ENCODE measurements at places on chromosomes 12 and 14.
A peak's percentile ranks its signal among the peaks of the same experiment; 100 is the strongest.

DNA sequence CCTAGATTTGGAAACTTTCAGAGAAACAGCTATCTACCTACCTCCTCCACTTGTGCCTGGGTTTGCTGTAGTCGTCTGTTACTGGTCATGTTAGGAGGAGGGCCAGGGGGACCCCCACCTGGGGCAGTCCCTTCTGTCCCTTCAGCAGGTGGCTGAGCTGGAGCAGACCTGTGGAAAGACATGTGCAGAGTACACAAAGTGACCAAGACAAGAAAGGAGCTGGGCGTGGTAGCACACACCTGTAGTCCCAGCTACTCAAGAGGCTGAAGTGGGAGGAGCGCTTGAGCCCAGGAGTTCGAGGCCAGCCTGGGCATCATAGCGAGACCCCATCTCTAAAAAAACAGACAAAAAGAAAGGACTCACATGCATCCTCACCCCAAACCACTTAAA, 4.3 kb downstream of the VAMP1 start:
- no peak for DNase-seq

DNA sequence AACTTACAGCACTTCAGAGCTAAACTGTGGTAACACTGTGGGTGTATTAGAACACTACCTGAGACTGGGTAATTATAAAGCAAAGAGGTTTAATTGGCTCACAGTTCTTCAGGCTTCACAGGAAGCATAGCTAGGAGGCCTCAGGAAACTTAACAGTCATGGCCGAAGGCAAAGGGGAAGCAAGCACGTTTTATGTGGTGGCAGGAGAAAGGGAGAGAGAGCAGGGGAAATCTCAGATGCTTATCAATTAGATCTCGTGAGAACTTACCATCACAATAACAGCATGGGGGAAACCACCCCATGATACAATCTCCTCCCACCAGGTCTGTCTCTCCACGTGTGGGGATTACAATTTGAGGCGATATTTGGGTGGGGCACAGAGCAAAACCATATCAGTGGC, 512.6 kb downstream of the RERGL start:
- DNase-seq = no peak

DNA sequence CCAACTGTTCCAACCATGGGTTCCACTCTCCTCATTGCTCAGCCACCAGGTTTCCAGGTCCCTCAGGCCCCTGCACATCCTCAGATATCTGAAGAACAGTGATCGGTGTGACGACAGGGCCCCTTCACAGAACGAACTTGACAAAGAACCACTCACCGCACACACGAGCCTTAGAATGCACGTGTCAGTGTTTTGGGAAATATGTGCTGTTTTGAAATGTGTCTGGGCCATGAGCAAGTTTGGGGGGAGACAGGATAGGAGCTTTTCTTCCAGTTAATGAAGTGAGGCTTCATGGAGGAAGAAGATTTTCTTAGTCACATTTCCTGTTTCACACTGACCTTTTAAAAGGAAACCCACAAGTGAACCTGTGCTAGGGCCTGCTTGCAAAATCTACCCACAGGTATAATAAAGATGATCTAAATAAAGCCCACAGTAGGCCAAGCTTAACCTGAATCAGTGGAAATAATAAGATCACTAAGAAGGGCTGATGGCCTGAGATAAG, 58.6 kb downstream of the ZFP36L1 start:
- peak; percentile 53 for DNase-seq

DNA sequence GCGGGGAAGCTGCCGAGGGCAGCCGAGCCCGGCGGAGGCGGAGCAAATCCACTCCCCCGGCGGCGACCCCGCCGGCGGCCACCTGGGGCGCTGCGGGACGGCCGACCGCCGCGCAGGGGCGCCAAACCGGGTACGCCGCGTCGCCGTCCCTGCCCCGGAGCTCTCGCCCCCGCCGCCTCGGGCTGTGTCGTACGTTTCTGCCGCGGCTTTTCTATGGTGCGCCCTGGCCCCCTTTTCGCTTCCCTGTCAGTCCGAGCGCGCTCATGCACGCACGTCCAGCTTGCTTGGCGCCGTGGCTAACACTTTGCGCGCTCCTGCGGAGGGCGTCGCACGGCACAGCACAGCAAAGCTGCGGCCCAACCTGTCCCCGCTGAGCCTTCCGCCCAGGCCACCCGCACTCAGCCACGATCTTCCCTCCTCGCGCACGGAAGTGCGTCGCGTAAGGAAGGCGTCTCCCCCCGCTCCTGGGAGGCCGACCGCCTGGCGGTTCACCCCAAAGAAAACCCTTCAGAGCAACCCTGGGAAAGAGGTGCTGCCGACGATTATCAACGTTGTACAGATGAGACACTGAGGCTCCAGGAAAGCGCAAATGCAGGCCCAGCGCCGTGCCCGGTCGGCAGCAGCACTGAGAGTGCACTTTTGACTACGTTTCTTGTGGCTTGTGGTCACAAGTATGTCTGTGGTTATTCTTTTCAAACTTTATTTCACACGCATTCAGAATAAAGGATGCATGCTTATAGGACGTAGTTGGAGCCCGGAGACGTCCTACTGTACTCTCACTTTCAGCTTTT, at the start of gene HECTD1:
TSS of gene HECTD1 (minus strand) at position 39 of the 791 bp plus-strand sequence. CDS start 1,857 bp downstream, outside the sequence.
- DNase-seq = peak; percentile 72

GRCh38 chr14:64757601-64758000, 53.4 kb downstream of the PLEKHG3 start:
- no peak for DNase-seq

GRCh38 chr12:105554223-105554678, 223.8 kb downstream of the C12orf75 start:
- DNase-seq = no peak

- DNase-seq = no peak
Observed at GRCh38 chr12:47797441-47797840, 22.3 kb downstream of the HDAC7 start.

GRCh38 chr14:20808162-20808483, 5.5 kb upstream of the RNASE1 start:
- no peak for DNase-seq

DNA sequence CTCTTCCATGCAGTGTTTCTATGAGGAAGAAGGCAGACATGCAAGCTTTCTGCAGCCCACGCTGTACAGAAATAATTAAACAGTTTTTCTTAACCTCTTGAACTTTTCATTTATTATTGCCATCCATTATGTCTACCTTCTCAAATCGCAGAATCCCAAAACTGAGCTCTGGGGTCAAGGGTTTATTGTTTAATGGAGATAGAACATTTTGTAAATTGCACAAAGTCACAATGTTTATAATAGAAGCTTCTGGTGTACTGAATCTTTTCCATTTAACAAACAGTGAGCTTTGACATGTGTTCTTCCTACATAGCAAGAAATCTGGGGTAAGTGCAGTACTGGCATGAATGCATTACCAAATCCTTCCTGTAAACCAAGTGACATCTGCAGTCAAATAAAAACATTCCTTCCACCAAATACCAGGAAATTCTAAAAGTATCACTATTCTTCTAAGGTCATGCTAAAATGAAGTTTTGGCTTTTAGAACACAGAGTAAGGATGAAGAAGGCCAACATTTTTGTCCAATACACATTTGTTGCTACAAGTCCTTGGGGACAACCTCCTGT, 385.3 kb upstream of the DDHD1 start:
- DNase-seq = no peak

GRCh38 chr14:95226801-95227200, 69.5 kb upstream of the DICER1 start:
- no peak for DNase-seq

DNA sequence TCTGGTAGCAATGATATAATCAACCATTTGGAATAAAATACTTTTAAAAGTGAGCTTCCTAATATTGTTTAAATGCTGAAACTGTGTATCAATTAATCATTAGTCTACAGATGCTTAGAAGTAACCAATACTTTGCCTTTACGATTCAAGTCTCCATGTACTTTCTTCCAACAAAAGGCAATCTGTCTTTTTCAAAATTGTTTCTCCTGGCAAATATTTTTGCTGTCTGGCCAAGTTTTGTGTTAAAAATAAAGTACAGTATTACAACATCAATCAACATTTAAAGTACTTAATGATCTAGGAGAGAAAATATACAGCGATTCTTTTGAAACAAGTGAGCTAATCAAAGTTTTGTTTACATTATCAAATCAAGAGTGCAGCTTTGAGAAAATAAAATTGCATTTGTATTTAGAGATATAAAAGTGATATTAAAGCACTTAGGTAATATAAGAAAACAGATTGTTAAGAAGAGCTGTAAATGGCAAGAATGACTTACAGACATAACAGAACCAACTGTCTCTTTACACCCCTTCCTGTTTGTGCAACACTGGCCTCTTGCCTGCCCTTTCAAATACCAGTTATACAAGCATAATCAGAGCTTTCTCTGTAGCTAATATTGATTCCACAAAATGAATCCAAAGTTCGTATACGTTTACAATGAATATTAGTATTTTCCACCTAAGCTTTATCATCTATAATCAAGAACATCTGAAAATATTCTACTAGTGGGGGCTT, 38.2 kb upstream of the FBLN5 start:
- no peak for DNase-seq

GRCh38 chr12:96271469-96272199, 77.5 kb downstream of the ELK3 start:
- DNase-seq = no peak

- no peak for DNase-seq
Observed at GRCh38 chr12:111204788-111205241, 164.1 kb downstream of the PHETA1 start.

- no peak for DNase-seq
Observed at GRCh38 chr14:24130380-24130716, at the start of gene FITM1. TSS of gene FITM1 (plus strand) at chr14:24130659. CDS start at chr14:24131564, 905 bp downstream.

GRCh38 chr14:29144621-29145020, 378.0 kb downstream of the FOXG1 start:
- no peak for DNase-seq

GRCh38 chr14:90569201-90569600, 172.4 kb downstream of the CALM1 start:
- DNase-seq = no peak

DNA sequence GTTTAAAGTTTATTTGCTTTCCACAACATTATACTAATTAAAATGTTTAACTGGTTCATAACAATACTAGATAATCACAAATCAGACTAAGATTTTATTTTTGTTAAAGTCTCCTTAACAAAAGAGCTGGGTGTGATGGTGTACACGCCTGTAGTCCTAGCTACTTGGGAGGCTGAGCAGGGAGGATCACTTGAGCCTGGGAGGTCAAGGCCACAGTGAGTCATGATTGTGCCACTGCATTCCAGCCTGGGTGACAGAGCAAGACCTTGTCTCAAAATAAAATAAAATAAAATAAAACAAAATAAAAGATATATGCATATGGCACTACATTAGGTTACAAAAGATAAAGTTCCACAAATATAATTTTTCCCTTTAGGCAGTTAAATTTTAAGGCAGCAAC, 5.6 kb downstream of the MIS18BP1 start:
- no peak for DNase-seq

DNA sequence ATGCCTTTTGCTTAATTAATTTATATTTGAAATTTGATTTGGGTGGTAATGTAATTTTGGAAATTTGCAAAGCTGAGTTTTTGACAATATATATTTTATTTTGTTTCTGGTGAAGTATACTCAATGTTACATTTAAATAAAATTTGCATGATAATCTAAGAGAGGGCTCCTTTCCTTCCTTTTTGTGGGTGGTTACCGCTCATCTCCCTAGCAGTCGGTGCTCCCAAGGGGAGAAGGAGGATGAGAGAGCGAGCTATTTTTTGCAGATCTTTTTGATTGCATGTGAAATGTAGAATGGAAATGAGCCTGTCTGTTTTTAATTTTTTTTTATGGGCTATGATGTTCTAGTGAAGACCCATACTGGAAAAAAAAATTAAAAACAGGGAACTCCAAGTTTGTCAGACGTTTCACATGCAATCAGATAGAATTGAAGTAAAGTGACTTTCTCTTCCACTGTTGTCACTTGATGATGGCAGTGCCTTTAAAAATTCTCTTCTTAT, 39.8 kb downstream of the MSRB3 start:
- no peak for DNase-seq

DNA sequence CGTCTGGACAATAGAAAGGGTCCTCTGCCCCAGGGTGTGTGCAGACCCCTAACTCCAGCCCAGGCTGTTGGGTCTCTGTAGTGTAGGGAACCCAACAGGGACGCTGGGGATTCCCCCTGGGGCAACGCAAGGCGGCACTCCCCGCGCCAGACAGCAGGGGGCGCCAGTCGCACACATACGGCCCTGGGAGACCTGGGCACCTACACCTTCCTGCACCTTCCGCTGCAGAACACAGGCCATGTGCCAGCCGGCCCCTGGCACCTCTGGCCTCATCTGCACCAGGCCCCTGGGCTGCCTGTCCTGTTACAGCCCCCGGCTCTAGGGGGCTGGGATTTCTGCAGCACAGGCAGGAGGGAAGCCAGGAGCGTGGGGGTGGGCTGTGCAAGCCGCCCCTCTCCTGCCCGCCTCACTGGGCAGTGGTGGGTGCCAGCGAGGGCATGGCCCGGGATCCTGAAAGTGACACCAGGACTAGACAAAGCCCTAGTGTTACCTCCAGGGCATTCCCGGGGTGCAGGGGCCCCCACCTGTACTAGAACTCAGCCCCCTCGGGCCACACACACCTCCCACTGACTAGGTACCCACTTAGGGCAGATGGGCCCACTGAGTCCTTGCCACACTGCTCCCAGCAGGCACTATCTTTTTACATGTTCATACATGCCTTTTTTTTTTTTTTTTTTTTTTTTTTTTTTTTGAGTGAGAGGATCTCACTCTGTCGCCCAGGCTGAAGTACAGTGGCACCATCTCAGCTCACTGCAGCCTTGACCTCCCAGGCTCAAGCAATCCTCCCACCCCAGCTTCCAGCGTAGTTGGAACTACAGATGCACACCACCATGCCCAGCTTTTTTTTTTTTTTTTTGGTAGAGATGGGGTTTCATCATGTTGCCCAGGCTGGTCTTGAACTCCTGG, 37.5 kb downstream of the CCNK start:
- DNase-seq = no peak

GRCh38 chr12:87509237-87509820, 519.9 kb downstream of the C12orf50 start:
- DNase-seq = no peak

DNA sequence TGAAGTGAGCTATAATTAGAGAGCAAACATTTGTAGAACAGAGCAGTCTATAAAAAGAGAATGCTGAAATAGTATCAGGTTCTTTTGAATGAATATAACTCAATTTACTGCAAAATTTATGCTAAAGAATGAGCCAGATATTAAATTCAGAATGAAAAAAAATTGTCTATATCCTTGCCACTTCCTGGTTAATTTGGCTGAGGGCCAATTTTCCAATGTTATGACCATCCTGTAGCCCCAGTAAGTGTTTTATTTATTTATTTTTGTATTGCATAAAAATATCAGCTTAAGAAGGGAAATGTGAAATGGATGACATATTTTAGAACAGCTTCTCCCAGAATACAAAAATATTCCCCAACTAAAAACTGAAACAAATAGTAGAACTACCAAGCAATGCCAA, 263.4 kb downstream of the SOX5 start:
- DNase-seq = no peak

GRCh38 chr12:120055231-120056000, 61.1 kb downstream of the RAB35 start:
- DNase-seq = no peak

DNA sequence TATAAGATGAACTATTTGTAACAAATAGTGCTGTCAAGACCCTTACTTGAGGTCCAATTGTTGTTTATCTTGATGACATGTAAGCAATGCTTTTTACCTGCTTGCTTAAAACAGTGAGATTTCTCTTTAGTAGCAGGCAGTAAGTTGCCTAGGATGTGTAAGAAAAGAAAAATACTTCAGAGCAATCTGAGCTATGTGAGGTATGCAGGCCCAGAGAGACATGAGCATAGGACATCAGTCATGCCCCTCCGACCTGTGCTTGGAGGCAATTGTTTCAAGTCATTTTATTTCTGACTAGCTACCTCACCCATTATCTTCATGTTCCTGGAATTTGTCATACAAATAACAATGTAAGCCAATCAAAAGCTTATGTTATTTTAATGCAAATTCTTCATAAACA, 930.6 kb upstream of the FBXO33 start:
- DNase-seq = no peak
